SK-MEL-5 (cell line): ENCODE measurements at places on chromosomes 3 and 15. TPM values are rescaled to one million over a fixed set of nuclear protein-coding genes. Genes with fewer than 3 reads are reported as not detected.

DNA sequence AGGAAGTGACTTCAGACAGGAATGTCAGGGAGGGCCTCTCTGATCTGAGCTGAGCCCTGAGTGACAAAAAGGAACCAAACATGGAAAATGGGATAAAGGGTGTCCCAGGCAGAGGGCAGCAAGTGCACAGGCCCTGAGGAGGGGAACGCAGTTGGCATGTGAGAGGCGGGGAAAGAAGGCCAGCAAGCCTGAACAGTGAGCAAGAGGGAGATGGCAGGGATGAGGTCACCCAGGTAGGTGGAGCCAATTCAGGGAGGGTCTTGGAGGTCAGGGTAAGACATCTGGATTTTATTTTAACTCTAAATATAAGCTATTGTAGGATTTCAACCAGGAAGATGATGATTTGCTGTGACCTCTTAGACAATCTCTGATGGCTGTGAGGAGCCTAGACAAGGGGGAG, 167.7 kb downstream of the LRTM1 start:
- DNase-seq, result no peak

DNA sequence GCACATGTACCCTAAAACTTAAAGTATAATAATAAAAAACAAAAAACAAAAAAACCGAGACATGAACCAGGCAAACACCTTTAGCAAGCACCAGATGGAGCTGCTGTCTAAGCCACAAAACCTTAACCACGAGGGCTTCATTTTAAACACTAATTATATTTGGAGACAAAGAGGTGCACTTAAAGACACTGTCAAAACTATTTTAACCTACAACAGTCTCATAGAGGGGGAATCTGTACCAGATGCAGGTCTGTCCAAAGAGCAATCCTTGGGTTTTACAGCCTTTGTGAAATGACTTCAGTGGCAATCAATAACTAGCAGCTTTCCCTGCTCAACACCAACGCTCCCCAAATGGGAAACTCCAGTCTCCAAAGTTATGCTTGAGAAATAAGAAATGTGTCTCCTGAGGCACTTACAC, 115.7 kb upstream of the TSPAN3 start:
- DNase-seq, result peak; percentile 57

DNA sequence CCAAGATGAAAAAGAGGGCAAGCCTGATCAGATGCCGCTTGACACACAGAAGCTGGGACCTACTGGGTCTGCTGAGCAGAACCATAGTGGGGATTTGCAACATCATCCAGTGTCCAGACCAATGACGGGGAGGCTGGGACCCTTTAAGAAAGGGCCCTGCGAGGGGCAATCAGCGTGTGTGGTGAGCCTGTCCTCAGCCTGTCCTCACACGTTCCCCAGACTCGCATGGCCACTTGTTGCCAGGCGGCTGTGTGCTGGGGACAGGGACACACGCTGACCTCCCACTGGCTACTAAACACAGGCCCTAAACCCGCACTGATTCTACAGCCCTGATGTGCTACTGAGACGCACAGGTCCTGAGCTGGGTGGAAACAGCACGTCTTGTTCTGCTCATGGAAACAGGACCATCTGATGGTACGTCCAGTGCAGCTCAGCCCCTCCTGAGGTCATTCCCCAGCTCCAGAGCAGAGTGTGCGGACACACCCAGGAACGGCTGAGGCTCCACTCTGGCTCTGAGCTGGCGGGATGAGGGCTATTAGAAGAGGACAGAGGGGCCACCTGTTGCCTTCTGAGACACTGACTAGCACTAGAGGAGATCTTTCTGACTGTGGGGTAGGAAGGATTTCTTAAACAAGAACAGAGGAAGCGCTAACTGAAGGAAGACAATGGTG, 24.4 kb downstream of the PCSK6 start:
- no peak for DNase-seq

DNA sequence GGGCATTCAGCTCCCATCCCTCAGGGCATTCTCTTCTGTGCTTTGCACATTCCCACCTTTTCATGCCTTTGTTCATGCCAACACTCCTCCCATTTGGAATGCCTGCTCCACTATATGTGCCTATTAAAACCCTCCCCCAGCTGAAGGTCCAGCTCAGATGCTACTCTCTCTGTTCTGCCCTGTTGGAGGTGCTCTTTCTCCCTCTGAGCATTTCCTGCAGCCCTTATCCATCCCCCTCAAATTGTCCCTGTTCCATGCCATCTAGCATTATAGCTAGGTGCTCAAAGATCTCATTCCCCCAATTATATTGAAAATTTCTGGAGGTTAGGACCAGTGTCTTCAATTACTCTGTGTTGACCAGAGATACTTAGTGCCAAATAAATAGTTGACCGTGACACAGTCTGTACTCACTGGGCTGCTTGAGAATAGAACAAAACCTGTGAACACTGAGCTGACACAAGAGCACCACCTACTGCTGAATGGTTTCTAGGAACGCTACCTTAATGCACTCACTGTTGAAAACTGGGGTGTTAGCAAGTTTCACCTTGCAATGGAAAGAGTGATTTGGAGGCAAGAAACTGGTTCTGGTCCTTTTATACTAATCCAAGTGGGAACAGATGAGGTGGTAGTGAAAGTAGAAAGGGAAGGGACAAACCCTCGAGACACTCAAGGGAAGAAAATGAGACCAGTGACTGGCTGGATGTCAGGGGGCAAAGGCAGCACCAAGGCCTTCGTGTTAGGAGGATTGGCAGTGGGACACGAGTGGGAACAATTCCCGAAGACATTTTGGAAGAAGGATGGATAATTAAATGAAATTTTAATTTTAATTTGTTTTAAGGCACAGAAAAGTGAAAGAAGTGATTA, 289.8 kb upstream of the ROPN1 start:
- DNase-seq, result peak; percentile 60

DNA sequence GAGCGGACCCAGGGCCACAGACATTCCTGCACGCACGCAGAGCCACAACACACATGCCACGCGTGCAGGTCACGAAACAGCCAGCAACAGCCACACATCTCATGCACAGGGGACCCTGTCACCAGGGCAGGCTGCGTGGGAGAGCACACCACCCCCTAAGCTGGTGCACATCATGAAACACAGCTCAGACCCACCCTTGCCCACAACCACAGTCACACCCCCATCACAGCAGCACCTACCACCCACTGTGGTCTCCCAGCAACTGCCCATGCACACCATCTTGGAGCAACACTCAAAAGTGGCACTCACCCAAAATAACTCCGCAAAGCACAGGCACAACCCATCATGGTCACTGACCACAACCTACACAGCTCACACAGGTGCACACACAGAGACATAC, 75.7 kb downstream of the OCA2 start:
- DNase-seq, result no peak

LARP6 gene
- total RNA-seq, result 25.4 and 31.2 TPM in 2 replicates

GRCh38 chr3:113136071-113136470, 75.3 kb upstream of the BOC start:
- DNase-seq, result peak; percentile 57

- no peak for DNase-seq
Observed at GRCh38 chr15:79994615-79995014, 23.6 kb upstream of the BCL2A1 start.

- DNase-seq, result no peak
Observed at GRCh38 chr3:184710870-184711492, 883 bp downstream of the MAGEF1 start.

GRCh38 chr15:91873138-91873536, 19.6 kb downstream of the SLCO3A1 start:
- DNase-seq, result no peak

DNA sequence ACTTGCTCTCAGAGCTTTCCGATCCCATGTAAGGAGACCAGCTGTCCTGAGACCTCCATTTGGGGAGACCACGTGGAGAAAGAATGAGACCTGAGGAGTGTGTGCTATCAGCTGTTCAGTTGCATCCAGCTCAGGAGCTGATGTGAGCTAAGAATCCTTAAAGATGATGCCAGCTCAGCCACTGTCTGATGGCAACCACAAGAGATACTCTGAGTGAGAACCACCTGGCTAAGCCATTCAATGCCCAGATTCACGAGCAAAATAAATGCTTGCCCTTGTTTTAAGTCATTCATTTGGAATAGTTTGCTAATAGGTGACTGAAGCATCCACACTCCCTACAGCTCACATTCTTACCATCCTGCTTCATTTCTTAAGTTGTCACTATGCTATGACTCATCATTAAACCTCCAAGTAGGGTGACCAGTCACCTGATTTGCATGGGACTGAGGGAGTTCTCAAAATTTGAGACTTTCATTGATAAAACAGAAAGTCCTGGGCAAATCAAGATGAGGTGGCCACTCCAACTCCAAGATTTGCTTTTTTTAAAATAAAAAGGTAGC, 56.4 kb downstream of the SPTSSB start:
- no peak for DNase-seq

GRCh38 chr3:66297260-66297873, 76.6 kb downstream of the SLC25A26 start:
- DNase-seq, result no peak

DNA sequence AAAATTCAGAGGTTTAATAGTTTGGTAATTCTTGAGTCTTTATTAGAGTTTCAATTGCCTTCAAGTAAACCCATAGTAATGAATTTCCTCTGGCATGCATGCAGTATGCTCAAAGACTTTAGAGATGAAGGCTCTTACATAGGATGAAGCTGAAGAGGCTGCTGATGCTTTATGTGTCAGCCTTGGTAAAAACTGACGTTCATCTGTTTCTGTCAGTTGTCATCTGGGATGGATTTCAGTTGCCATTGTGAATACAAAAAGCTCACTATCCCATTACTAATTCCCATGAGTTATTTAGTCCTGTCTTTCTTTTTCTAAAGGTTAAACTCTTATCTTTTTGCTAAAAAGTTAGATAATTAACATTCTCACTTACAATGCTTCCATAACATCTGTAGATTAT, 136.9 kb upstream of the GBE1 start:
- no peak for DNase-seq

GRCh38 chr15:97078591-97078990, 748.1 kb downstream of the NR2F2 start:
- DNase-seq, result no peak

DNA sequence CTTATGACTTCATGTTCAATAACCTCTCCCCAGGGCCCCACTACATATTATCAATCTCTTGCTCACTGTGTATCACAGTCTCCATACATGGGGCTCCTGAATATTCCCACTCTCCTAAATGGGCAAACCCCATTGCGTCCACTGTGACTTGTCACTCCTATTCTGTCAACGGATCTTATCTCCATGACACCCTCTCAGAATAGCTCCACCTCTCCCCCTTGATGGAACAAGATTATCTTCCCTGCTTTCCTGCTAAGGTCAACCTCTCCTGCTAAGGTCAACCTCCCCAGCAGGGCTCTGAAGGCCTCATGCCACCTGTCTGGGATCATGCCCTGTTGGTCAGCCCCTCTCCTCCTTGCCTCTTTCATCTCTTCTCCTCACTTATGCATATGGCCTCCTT, 1.8 kb downstream of the CLDN18 start:
- DNase-seq, result no peak

NEDD4 gene
- 17.1 and 17.7 TPM in 2 replicates for total RNA-seq

TBC1D23 gene
- 33.0 and 33.1 TPM in 2 replicates for total RNA-seq

GRCh38 chr3:14634763-14635400, 16.7 kb upstream of the CCDC174 start:
- DNase-seq, result no peak

DNA sequence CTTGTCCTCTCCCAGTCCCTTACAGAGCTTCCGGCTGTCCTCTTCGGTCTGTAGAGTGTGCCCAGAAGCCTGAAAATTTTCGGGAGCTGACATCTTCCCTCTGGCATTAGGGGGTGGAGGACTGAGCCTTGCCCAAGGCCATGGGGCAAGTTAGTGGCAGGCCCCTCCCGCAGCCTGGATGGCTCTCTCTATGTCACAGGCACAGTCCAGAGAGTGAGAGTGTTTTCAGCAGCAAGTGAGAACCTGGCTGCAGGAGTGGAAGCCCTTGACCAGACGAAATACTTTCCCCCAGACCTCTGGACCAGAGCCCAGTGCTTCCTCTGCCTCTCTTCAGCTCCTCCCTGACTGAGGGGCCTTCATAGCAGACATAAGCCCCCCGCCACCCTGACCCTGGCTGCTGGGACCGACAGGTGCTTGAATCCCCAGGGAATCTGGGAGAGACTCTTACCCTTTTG, 50.5 kb upstream of the SEC22A start:
- DNase-seq, result no peak

ADAMTS7 gene
- 1.3 and 2.0 TPM in 2 replicates for total RNA-seq

GRCh38 chr3:175041369-175041768, 182.2 kb downstream of the NAALADL2 start:
- DNase-seq, result no peak

GRCh38 chr3:108507902-108508301, 2.5 kb downstream of the MYH15 start:
- DNase-seq, result no peak

GRCh38 chr3:107850681-107851080, 240.2 kb downstream of the CD47 start:
- no peak for DNase-seq

UROC1 gene
- 0.05 and 0.21 TPM in 2 replicates for total RNA-seq

DNA sequence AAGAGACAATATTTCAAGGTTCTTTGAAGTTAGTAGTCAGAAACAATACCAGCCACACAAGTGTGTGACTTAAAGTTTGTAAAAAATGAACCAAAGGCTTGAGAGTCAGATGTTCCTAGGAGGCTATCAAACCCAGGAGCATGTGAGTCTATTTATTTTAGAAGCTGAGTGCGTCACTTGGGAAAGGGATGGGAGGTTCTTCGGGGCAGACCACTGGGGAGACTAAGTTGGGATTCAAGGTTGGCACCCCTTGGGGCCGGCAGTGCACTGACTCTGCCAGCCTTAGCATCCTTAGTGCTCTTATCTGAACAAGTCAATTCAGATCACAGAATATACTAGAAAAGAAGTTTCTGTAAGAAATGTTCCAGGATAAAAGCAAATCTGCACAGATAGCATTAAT, 50.1 kb upstream of the POLR2M start:
- DNase-seq, result no peak

DNA sequence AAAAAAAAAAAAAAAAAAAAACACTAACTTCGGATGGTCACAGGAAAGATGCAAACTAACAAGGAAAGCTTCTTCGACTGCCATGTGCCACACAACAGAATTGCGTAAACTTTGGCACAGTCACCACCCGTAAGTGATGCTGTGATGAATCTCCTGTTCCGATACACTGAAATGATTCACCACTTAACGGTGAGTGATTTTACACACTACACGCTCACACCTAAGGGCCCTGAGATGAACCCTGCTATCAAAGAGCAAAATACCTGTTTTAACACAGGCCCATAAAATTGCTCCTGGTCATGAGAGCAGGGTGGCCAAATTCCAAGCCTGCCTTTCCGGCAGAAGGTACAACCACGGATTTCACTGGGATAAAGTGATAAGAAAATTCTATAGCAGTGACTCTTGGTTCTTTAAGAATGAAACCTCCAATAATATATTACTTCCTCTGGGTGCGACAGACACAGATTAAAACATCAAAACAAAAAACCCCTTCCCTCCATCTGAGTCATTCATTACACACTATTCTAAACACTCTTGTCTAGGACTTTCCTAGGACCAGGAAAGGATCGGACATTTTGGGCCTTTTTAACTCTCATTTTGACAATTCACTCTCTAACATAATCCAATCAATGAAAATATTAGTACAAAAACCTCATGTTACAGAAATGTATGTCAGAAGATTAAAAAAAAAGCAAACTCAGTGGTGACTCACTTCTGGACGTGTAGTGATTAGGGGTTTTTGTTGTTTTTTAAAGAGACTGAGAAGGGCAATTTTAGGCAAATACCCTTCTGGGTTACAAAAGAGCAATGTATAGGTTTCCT, 28.3 kb downstream of the LRIG1 start:
- DNase-seq, result no peak

MED12L gene
- 0.72 and 0.92 TPM in 2 replicates for total RNA-seq
